H4 (cell line): ENCODE measurements at places on chromosomes 5 and 9. TPM values are rescaled to one million over a fixed set of nuclear protein-coding genes. Genes with fewer than 3 reads are reported as not detected.
A peak's percentile ranks its signal among the peaks of the same experiment; 100 is the strongest.

DNA sequence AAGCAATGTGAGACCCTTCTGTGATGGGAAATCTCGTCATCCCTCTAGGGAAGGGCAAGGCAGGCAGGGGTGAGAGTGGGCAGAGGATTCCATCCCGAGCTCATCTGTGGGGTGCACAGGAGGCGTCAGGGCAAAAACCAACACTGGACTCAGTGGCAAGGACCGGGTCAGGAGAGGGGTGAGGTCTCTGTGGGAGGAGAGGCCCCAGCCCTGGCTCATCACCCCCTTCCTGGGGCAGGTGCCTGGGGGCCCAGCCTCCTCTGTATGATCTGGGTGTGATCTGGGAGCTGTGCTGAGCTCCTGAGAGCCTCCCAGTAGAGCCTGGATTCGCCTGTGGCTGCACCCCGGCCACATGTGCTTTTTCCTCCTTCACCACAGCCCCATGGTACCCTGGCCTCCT, 597 bp downstream of the SPATA31E1 start:
- no peak for DNase-seq

Gene FPGS
- total RNA-seq, result 32.8 and 49.8 TPM in 2 replicates

DNA sequence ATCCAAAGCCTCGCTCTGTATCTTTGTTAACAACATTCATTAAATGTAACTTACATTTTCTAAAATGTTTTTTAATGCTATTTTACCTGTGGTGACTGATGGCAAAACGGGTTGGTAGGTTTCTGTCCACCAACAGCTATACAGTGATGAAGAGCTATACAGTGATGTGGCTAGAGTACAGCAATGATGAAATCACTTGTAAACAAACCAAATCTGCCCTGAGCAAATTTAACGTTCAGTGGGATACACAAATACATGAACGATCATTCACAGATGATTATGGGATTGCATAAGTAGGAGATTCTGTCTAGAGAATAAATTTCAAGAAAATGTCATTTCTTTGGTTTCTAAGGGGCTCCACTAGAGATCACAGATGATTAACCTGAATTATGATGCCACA, 132.7 kb downstream of the MPDZ start:
- DNase-seq, result no peak

GRCh38 chr9:81848472-81848871, 79.8 kb upstream of the SPATA31D4 start:
- DNase-seq, result peak; percentile 35

GRCh38 chr5:89308606-89309040, 425.6 kb upstream of the MEF2C start:
- no peak for DNase-seq

DNA sequence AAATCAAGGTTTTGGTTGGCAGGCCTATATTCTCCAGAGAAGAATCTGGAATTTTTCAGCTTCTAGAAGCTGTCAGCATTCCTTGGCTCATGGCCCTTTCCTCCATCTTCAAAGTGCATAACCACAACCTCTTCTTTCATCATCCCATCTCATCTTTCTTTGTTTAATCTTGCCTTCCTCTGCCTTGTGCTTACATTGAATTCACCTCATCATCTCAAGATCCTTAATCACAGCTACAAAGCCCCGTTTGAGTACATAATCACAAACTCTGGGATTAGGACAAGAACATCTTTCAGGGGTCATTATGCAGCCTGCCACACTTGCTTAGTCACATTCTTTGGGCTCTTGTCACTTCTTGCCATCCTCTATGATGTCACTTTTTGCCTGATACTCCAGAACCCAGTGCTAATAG, 130.3 kb downstream of the FOXD1 start:
- DNase-seq, result peak; percentile 25

GRCh38 chr5:115297031-115297430, 577 bp upstream of the CCDC112 start:
- DNase-seq, result no peak

DNA sequence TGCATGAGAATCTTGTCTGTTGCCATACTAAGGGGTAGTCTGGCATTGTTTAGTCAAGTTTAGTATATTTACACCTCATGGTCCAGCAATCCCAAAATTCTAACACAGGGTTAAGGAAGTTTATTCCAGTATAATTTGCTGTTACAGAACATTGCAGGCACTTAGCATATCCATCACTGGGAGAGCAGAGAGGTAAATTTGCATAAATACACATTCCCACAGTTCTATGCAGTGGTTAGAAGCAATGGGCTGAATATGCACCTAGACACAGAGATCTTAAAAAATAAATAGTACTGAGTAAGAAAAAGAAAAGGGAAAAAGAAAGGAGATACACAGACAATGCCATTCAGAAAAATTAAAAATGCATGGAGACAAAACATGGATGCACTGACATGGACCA, 692.3 kb upstream of the MEF2C start:
- no peak for DNase-seq

GRCh38 chr5:121974261-121974660, 12.5 kb downstream of the SRFBP1 start:
- DNase-seq, result no peak

Gene GPR107
- total RNA-seq, result 13.0 and 21.3 TPM in 2 replicates

GRCh38 chr5:171725205-171725601, 60.4 kb upstream of the SMIM23 start:
- no peak for DNase-seq

GRCh38 chr9:121649476-121650216, 1.8 kb upstream of the DAB2IP start:
- no peak for DNase-seq

DNA sequence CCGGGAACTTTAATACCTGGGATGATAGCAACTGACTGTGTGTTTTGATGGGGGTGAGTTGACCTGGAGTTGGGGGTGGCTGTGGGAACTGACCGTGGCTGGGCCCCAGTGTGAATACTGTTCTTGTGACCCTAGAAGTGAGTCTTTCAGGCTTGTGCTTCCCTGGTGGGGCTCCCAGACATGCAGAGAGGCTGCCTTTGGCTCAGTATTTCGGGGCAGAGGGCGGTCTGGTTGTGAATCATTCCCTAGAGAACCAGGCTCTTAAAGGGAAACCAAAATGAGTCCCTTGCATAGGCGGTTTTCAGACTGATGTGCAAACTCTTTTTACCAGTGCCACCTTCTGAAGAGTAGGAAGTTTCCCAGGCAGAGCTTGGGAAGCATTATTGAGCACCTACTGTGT, 132.1 kb downstream of the MACROH2A1 start:
- DNase-seq, result peak; percentile 10

Gene GABRB2
- 0.64 and 0.81 TPM in 2 replicates for total RNA-seq

GRCh38 chr5:137374110-137374714, 124.9 kb downstream of the SPOCK1 start:
- DNase-seq, result no peak

DNA sequence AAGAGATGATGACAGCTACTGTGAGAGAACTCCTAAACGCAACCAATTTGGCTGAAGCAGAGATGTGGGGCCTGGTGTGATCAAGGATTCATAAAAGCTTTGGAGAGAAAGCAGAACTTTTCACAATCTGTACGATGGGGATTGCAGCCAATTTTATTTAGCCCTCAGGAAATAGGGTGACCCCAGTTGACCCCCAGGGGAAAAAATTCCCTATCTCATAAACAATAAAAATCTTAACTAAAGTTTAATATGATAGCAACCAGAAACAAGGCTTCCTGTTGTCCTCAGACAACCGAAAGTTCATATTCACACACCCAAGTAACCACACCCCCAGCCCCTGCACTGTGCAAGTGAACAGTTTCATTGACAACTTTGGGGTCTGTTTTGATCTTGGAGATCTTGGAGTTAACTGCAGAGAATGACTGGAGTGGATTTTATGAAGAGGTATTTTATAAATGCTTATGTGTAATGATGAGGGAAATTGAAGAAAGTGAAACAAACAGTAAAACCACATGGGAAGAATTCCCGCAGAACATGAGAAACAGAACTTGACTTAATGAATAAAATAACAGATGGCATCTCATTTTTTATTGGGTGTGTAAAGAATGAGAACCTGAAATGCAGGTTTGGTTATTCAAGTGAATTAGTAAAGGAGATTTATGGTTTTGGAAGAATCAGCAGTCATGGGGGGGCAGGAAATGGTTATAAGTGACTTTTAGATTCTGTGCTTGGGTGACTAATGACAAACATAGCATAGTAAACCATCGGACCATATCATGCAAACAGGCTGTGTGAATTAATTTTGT, 94.5 kb downstream of the PDE4D start:
- peak; percentile 61 for DNase-seq

DNA sequence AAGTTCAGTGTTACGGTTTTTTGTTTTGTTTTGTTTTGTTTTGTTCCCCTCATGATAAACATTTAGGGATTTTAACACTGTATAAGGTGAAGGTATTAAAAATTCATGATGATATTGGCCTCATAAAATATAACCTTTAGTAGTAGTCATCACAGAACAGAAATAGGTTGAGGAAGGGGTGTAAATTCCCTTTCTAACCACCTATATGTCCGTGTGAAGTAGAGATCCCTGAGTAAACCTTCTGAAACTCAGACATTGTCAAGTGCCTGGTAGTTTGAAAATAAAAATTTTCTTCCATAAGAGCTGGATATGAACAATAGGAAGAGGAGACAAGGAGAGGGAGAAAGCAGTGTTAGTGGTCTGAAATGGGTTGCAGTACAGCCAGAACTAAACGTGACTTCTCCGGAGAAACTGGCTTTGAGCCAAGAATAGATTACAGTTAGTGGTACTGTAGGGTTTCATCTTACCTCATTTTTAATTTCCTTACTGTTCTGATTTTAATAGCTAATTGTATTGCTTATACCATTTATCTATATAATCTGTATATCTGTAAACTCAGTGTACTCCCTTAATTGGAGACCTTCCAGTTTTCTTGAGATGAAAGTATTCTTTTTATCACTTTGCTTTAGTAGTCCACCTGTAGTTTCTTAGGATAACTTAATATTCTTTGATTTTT, 18.3 kb downstream of the UGCG start:
- DNase-seq, result no peak

Gene CD274
- 0.95 and 1.1 TPM in 2 replicates for total RNA-seq

Gene GADD45G
- 0.52 and 1.3 TPM in 2 replicates for total RNA-seq

Gene IQGAP2
- total RNA-seq, result 3.6 and 4.0 TPM in 2 replicates

Gene CAMK2A
- 0.02 TPM in 1 of 2 replicates, not detected in the other for total RNA-seq

Gene MGAT1
- 59.1 and 81.0 TPM in 2 replicates for total RNA-seq

- DNase-seq, result no peak
These were observed 29.2 kb upstream of the IL31RA start for GRCh38 chr5:55821731-55822512.

GRCh38 chr5:152177626-152178349, 227.3 kb downstream of the NMUR2 start:
- no peak for DNase-seq

Gene SAXO1
- under 0.01 TPM in 1 of 2 replicates, not detected in the other for total RNA-seq
